ENCODE measurements at places on chromosomes 16 and 17.

GRCh38 chr17:65301184-65301583 lies 164.0 kb downstream of the RGS9 start:
- DNase-seq = no peak

- no peak for DNase-seq
Observed at GRCh38 chr17:70053241-70054234, 21.5 kb upstream of the KCNJ16 start.

DNA sequence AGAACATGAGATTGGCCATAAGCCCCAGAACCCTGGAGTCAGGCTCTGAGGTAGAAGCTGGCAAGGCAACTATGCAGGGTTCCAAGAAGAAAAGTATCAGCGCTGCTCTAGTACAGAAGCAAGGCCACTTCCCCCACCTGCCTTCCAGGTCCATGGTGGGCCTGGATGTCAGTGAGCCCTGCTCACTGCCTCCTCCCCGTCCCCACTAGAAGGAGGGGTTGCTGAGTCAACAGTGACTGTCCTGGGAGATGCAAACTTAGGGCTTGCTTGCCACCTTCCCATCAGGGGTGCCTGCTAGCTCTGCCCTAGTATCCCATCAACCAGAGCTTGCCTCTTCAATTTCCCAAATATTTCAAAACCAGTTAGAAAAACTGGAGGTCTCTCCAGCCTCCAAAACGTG lies 29.6 kb upstream of the SREBF1 start:
- DNase-seq = no peak

- DNase-seq = no peak
Observed at GRCh38 chr17:28963055-28963611, 11.8 kb upstream of the PHF12 start.

DNA sequence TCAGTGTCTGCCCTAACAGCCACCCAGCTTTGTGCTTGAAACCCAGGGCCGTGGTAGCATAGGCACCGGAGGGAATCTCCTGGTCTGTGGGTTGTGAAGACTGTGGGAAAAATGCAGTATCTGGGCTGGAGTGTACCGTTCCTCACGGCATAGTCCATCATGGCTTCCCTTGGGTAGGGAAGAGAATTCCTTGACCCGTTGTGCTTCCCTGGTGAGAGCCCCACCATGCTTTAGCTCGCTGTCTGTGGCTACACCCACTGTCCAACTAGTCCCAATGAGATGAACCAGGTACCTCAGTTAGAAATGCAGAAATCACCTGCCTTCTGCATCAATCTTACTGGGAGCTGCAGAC lies 67.3 kb downstream of the ATF7IP2 start:
- DNase-seq = no peak

DNA sequence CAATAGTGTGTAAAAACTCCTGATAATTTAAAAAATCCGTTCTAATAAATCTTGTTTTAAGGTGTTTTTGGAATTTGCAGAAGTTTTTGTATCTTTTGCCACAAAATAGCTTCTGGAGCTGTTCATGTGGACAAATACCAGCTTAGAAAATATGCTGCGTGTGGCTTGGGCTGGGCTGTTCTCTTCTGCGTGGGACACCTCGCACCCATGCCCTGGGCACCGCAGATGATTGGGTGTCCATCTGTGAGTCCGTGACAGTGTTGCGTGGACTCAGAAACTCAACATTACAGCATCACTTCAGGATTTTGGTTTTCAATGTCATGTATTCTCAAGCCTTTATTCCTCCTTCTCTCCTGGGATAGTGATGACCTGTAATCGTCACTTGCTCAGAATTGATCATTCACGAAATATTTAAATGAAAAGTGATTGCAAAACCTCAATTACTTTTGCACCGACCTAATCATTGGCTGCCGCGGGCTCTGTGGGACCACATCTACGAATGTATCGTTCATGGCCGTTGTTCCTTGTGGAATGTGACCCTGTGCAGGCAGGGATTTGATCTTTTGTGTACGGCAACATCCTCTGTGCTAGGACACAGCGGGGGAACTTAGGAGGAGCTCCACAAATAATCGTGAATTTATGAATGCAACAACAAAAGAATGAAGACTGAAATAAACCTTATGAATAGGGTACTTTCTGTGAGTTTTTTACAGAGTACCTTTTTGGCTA lies 210.3 kb upstream of the FOXF1 start:
- no peak for DNase-seq

DNA sequence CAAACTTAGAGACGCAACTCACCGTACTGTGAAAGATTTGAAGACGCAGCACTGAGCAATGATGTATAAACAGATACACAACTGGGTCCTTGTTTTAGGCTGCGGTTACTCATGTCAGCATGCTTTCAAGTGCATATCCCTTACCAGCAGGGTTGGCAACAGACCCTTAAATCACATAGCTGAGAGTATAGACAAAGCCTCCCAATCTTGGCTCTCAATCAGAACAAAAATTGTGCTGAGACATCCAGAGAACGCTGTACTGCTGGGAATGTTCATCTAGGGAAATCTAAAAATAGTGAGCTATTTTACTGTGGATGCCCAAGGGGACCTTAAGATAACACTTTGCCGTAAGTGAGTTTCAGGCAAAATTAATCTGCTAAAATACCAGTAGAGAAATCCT lies 84.4 kb upstream of the NUDT7 start:
- no peak for DNase-seq

GRCh38 chr17:77439189-77440018 lies 298.6 kb downstream of the SEC14L1 start:
- peak; percentile 44 for DNase-seq

- no peak for DNase-seq
Observed at GRCh38 chr16:8943001-8943763, 20.5 kb downstream of the USP7 start.

GRCh38 chr17:4017377-4017776 lies 53.1 kb upstream of the ATP2A3 start:
- no peak for DNase-seq

Data from activated CD4-positive, alpha-beta T cell treated with anti-CD3 and anti-CD28 coated beads, Interleukin-2, amount 50 U/mL, for 48 hours (primary cell).